H1 (cell line): ENCODE measurements at places on chromosomes 11 and 22. TPM values are rescaled to one million over a fixed set of nuclear protein-coding genes. Genes with fewer than 3 reads are reported as not detected.

DNA sequence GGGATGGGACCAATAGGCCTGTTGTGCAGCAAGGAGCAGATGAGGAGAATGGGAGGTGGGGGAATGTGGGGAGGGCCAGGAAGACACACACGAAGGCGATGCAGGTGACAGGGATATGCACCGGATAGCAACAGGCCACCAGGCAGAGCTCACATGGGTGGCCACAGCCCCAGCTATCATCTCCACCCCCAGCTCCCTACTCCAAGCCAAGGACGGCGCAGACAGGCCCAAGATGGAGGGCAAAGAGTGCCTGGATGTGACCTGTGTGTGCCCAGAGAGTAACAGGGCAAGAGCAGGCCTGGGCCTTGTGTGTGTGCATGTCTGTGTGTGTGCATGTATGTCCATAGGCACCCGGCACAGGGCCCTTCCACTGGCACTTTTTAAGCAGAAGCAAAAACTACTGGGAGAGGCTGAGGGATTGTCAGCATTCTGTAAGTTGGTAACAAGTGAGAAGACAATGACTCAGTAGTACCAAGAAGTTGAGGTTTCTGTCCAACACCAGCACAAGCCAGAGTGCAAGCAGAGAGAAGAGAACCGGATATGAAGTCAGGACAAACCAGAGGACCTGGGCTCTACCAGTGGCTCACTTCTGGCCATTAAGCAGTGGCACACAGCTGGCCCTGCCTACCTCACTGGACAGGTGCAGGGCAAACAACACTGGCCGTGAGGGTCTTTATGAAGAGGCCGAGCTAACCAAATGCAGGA, 36.4 kb downstream of the NRXN2 start:
- H3K4me3 ChIP-seq: no peak overlapping the region
- no peak for DNase-seq
- no peak overlapping the region for H3K27ac ChIP-seq
- H3K36me3 ChIP-seq: no peaks in the 10 kb centered on the region

GRCh38 chr11:18203723-18204122, 31.1 kb downstream of the MRGPRX4 start:
- no peaks in the 10 kb centered on the region for H3K4me1 ChIP-seq
- no peak overlapping the region for H3K27ac ChIP-seq
- H3K36me3 ChIP-seq: no peaks in the 10 kb centered on the region
- H3K27me3 ChIP-seq: no peaks in the 10 kb centered on the region
- H3K4me3 ChIP-seq: no peak overlapping the region
- DNase-seq: peak; percentile 58

DNA sequence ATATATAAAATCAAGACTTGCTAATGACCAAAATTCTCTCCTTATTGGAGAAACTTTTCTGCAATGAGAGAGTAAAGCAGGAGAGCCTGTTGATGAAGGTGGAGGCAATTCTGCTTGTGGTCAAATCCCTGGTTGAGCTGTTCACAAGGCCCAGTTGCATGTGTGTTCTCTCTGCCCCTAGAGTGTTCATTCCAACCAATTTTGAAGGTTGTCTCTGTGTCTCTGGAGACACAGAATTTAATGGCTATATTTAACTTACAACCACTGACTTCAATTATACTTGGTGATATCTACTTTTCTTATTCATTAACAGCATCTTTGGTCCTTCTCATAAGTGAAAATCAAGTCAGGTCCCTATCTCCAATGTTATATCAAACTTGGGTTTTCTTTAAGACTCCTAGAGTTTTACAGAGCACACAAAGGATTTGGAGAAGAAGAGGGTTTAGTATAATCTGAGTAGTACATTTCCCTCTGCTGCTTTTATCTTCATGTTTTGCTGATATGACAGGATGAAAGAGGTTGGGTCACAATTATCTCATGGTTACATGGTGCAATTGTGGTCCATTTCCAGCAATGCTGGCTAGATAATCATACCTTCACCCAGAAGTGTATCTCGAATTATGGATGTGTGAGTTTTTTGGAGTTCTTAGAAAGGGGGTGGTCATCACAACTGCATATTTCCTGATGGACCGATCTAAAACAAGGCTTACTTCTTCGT, 4.0 kb downstream of the OOSP4A start:
- no peaks in the 10 kb centered on the region for H3K27me3 ChIP-seq
- H3K4me3 ChIP-seq: no peak overlapping the region
- no peak overlapping the region for H3K27ac ChIP-seq
- no peak for DNase-seq
- peaks cover 4% of the 10 kb centered on the region for H3K4me1 ChIP-seq
- H3K36me3 ChIP-seq: no peaks in the 10 kb centered on the region

The ANO9 gene
- total RNA-seq: 18.0 and 20.0 TPM in 2 replicates

The OR5B21 gene
- total RNA-seq: not detected in 2 replicates

The ZNF280B gene
- total RNA-seq: 9.9 and 11.7 TPM in 2 replicates
